ENCODE measurements at places on chromosomes 11 and 22.
A peak's percentile ranks its signal among the peaks of the same experiment; 100 is the strongest.

DNA sequence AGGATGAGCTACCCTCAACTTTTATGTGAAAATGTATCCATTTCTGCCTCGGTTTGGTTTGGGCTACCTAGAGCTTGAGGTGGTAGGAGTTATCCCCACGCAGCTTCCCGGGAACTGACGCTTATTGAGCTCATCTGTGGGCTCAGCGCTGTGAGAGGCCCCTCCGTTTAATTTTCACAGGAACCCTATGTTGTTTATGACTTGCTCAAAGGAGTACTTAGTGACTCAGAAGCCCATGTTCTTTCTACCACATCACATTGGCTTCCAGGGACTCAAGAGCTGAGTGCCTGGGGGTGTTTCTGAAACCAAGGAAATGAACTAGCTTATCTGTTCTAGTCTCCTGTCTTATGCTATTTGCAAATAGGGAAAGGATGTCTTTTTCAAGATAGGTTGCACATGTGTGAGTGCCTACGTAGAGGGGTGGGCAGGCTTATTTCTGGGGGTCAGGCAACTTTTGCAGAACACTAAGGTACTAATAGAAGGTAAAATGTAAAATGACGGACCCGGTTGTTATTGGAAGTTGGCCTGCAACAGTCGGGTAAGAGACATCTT, 40.5 kb downstream of the MICAL2 start:
- peak; percentile 63 for DNase-seq

DNA sequence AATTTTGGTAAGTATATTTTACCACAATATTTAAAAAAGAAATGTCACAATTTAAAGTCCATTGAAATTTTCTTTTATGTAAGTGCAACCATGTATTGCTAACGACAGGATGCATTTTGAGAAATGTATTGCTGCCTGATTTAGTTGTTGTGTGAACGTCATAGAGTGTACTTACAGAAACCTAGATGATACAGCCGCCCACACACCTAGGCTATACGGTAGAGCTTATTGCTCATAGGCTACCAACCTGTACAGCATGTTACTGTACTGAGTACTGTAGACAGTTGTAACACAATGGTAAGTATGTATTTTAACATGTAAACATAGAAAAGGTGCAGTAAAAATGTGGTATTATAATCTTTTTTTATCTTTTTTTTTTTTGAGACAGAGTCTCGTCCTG, 48.1 kb downstream of the CBL start:
- DNase-seq, result no peak

DNA sequence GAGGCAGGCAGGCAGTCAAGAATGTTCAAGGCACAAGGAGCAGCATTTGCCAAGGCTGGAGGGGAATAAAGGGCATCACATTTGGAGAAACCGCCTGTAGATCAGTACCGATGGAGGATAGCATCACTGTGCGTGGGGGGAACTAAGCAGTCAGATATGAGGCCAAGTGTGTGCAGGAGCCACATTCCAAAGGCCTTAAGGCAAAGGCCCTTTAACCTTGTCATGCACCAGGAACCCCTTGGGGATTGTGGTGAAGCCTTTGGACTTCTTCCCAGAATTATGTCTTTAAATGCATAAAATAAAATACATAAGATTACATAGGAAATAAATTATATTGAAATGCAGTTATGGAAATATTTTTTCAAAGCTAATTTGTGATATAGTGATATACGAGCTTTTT, 532.1 kb downstream of the BUD13 start:
- DNase-seq, result peak; percentile 66

- DNase-seq, result no peak
These were observed 10.0 kb upstream of the RAB1B start for GRCh38 chr11:66258473-66258893.

DNA sequence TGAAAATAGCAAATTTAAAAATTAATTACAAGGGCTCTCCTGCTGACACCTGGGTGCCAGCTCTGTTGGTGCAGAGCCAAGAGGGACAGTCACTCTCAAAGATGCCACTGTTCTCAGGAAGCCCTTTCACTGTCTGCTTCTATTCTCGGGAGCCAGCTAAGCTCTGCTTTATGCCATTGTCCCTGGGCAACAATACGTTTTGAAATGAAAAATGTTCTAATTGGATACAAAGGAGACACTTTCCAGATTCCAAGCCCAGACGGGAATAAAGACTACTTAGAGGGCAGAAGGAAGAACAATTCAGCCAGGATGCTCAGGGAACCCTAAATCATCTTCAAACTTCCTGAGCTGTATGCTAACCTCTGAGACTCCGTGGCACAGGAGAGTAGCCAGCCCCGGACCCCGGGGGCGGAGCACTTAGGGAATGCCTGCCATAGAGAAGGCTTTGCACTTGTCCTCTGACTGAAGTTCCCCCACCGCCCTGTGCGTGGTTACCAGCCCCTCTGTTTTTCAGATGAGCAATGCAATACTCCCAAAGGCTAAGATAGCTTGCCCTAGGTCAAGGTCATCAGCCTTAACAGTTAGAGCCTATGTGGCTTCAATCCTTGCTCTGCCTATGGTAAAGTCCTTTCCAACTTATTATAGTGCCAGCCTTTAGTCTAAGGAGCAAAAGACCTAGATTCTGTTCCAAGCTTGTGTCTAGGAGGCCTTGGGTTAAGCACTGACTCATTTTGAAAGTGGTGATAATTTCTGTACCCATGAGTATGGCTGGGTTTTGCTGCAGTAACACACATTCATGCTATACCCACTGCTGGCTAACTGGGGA, 150.9 kb downstream of the CACNA1I start:
- no peak for DNase-seq

DNA sequence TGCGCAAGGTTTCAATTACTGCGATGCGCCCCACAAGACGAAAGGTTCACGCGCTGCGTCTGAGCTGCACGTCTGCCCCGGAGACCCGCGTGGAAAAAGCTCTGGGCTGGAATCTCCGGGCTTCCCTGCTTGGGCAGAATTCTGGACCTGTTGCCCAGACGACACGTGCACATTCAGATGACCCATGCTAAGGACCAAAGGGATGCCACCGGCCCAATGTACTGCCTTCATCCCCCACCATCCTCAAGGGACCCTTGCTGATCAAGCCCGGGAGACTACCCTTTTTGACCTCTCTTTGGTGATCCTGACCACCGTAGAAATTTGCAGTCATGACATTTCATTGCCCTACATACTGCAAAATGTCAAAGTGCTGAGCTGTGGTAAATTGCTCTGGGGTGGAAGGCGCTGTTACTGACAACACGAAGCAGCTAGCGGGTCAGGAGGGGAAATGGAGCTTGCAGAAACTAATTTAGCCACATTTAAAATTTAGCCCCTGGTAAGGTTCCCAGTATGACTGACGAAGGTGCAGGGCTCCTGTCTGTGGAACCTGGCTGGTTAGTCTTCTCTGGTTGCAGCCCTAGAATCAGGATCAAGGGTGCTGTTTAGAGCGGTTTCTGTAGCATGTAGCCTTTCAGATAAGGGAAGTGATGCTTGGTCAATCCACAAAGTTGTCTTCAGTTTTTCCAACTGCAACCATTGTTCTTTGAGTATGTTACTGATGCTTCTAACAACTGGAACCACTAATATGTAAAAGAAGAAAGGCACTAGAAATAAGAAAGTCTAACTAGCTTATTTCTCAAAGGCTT, 81.9 kb downstream of the PRR5L start:
- DNase-seq, result no peak

DNA sequence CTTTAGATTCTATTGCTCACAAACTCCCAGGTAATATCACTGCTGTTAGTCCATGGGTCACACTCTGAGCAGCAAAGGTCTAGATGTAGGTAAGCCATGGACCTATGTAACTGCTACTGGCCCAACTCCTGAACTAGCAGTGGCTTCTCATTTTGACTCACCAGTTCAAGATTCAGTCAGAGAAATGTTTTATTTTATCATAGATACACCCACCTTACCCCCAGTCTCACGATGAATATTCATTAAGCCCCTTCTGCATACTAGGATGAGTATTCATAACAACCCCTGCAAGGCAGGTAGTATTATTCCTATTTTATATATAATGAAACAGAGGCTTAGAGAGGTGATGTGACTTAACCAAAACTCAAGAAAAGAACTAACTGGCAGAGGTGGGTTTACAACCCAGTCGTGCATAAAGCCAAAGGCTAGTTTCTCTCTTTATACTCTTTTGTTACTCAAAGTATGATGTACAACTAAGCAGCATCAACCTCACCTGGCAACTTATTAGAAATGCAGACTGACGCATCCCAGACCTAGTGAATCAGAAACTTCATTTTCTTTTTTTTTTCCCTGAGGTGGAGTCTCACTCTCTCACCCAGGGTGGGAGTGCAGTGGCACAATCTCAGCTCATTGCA, 957.6 kb upstream of the CCDC90B start:
- no peak for DNase-seq

DNA sequence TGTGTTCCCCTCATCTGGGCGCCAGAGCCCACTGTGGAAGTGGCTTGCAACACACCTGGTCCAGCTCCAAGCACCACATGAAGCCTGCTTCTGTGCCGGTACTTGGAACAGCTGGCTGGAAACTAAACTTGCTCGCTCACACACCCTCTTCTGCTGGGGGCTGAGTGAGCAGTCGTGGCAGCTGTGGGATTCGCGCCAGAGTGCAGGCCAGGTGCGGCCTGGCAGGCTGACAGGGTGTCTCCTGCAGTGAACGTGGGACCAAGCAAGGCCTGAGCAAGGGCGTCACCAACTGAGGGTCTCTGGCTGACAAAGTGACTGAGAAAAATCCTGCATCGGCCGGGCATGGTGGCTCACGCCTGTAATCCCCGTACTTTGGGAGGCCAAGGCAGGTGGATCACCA, 15.2 kb downstream of the SMC1B start:
- no peak for DNase-seq

- DNase-seq, result no peak
These were observed 42.9 kb downstream of the TPBGL start for GRCh38 chr11:75283391-75283931.

DNA sequence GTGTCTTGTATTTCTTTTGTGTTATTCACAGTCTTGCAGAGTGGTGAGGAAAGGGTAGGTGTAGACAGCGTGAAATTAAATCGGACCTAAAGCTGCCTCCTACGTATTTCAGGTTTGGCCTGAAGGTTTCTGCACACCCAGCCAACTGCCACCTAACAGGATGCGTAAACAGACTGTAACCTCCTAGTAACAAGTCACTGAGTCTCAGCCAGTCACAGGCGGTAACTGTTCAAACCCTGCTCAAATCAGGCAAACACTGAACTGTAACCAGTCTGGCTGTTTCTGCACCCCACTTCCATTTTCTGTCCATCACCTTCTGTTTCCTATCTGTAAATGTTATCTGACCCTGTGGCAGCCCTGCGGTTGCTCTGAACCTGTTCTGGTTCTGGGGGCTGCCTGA, 87.1 kb downstream of the ADAMTS15 start:
- no peak for DNase-seq

- DNase-seq, result peak; percentile 78
These were observed 8.7 kb upstream of the MPEG1 start for GRCh38 chr11:59221441-59221840.

- DNase-seq, result no peak
These were observed 1.2 kb downstream of the KLHL35 start for GRCh38 chr11:75431533-75432525.

DNA sequence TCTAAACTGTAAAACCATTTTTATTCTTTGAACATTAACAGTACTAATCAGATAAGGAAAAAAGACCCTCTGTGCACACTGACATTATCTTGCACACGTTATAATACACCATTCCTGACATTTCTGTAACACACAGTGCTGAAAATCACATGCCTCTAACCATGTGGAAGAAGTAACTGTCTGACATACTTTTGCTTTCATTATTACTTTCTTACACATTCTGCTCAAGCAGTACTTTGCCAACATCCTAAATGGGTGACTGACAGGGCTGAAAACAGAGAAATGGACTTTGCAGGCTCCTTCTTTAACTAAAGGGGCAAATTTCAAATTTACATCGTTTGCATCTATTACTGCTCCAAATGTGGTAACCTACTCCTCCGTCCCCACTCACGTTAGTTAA, 22.8 kb upstream of the TP53AIP1 start:
- no peak for DNase-seq

DNA sequence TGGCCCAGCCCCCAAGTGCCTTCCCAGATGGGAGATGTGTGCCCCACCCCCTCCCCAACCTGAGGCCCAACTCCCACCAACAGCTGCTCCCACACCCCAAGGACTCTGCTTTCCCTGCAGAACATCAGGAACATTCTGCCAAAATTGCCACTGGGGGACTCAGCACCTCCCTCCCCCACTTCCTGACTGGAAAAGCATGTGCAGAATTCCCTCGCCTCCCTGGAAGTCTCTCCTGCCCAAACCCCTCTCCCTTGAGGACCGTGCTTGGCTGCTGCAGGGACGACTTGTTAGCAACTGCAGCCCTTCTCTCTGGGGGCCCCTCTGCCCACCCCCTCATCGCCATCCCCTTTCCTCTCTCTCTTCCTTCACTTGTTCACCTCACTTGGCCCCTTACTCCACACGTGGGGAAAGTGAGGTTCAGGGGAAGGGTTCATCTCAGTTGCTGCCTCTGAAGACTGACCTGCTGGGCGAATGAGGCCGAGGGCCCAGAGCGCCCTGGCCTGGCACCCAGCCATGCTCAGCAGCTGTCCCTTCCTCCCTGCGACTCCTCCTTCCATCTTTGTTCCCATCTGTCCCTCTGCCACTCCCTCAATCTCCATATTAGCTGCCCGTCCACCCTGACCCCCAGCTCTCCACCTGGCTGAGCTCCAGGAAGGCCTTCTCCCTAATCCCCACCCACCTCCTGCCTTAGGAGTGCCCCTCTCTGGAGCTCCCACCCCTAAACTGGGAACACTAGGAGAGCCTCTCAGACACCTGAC, 105.1 kb downstream of the CHST1 start:
- no peak for DNase-seq

DNA sequence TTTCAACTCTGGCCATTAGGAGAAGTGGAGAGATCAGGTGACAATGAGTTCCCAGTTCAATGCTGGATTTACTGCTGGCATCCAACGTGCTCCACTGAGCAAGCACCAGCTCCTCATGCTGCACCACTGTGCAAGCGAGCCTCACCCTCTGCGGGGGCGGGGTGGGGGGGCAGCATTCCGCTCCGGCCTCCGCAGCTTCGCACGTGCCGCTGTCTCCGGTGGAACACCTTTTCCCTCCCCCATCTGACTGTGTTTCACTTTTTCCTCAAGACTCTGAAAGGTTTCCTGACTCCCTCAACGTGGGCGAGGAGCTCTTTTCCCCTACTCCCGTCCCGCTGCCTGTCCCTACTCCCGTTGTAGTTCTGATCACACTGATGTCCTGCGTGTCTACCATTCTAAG, 835 bp upstream of the RHOD start:
- peak; percentile 9 for DNase-seq

- DNase-seq, result no peak
These were observed 55.5 kb downstream of the CLPB start for GRCh38 chr11:72378704-72379383.

GRCh38 chr22:35840302-35840739, 122.6 kb downstream of the APOL5 start:
- DNase-seq, result peak; percentile 100

Data from fibroblast of skin of right biceps (primary cell).